ENCODE measurements at places on chromosomes 2 and 18.
A peak's percentile ranks its signal among the peaks of the same experiment; 100 is the strongest.

DNA sequence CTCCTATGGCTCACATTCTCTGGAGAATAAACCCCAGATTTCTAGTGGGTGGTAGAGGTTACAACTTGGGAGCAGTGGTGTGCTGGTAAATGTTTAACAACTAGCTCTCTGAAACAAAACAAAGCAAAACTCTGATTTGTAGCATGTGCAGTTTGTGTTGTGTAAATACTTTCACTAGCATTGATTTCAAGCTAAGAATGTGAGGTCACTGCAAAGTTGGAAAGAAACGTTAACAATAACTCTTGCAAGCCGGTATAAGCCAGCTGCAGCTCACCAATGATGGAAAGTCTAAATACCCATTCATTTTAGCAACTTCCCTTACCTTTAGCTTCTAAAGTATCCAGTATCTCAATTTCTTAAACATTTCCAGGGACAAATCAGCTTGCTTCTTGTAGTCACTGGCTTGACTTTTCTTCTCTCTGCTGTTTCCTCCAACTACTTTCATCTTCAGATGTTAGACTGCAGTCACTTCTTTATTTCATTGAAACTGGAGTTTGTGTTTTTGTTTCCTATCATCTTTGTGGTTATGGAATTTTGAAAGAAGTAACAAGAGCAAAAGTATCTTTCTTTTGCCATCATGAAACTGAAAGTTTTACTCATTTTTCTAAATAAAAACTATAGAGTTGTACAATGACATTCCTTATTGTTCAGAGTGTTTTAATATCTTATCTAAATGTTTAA, 140.2 kb downstream of the PLCL1 start:
- DNase-seq = no peak

GRCh38 chr2:114231921-114232320, 210.5 kb upstream of the DPP10 start:
- DNase-seq = no peak

- no peak for DNase-seq
These were observed 152.3 kb downstream of the MEIS1 start for GRCh38 chr2:66587216-66587615.

GRCh38 chr2:64101141-64101591, 43.1 kb downstream of the PELI1 start:
- DNase-seq = no peak

DNA sequence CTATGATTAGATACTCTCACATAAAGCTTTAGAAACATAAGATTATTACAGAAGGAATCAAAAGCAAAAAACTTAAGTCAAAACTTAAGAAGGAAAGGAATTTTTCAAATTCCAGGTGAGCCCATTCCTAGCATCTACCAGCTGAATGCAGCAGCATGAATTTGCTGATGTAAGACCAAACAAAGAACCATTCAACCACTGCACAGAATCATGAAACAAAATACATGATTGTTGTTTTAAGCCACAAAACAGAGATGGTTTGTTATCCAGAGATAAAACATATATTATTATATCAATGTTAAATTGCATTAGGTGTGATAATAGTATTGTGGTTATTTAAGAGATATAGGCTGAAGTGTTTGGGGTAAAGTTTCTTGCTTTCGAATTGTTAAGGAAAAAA, 29.0 kb downstream of the PIGN start:
- no peak for DNase-seq

- DNase-seq = no peak
These were observed 255.4 kb downstream of the EXOC6B start for GRCh38 chr2:72570413-72570812.

DNA sequence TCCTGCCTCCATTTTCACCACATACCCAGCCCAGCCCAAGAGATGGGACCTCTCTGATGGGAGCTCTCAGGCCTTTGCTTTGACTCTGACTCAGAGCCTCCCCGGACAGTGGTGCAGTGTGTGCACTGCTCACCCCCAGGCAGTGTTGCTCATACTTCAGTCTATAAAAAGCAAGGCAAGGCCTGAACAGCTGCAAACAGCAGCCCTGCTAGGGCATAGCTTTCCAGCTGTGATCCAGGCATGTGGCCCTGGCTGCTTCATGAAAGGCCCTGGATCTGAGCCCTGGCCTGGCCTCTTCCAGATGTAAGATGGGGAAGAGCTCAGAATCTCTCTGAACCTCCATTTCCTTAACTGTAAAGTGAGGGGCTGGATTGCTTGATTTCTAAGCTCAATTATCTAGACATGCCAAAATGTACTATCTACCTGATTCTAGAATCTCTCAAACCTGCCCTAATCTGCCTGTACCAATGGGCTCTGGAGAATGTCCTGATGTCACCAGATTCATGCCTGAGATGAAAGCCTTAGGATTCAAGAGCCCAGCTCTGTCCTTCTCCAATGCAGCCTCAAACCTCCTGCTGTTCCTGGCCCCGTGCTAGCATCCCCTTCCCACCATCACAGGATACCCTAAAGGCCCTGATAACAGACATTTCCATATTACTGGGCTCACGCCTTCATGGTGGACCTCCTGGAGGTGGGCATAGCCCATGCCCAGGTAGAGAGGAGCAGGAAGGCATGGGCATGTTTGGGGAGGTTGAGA, 206.9 kb downstream of the ARL4C start:
- DNase-seq = no peak

DNA sequence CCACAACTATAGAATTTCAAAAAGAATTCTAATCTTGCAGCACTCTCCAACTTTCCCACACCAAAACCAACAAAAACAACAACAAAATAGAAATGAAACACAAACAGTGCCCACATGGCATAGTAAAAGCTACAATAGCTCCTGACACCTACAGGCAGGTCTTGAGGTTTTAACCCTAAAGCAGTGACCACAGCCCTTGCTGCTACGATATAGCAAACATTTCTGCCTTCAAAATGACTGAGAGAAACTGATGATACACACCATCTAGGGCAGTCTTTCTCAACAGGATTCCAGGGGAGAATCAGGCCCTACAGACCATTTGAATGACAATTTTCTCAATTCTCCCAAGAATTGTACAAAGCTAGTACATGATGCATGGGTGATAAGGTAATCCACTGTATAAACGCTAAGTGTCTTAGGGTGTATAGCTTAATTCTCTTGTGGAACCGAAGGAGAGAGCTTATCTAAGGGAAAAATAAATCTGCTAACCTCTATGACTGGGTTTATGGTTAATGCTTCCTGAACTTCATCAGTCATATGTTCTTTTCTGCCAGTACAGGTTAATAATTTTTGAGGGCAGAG, 46.5 kb downstream of the TRAK2 start:
- DNase-seq = no peak

DNA sequence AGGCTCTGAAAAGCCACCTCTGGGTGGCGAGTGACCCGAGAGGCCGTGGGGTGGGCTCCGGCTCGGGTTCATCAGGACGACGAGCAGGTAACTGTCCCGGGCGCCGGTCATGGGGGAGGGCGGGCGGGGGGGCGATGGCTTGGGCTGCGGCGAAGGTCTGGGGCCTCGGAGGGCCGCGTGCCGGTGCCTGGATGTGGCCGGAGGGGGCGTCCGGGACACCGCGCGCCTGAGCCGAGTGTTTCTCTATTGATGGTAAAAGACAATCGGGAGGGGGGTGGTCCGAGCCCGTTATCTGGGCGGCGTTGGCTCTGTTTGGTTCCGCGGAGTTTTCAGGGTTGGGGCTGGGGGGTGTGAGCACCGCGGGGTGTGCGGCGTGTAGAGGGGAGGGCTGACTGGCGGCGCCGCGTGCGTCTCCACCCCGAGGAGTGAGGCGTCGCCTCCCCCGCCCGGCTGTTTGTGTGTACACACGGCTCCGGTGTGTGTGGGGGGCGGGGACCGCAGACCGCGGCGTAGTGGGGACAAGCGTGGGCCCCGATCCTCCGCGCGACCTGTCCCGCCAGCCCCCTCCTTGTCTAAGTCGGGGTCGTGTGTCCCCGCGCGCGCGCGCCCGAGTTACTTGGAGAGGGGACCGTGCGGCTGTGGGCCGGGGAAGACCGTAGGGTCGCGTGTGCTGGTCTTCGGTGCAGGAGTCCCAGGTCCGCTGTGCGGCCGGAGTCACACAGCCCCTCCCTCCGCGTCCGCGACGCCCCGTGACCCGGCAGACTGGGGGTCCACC, 1.6 kb downstream of the CTIF start:
- DNase-seq = no peak

DNA sequence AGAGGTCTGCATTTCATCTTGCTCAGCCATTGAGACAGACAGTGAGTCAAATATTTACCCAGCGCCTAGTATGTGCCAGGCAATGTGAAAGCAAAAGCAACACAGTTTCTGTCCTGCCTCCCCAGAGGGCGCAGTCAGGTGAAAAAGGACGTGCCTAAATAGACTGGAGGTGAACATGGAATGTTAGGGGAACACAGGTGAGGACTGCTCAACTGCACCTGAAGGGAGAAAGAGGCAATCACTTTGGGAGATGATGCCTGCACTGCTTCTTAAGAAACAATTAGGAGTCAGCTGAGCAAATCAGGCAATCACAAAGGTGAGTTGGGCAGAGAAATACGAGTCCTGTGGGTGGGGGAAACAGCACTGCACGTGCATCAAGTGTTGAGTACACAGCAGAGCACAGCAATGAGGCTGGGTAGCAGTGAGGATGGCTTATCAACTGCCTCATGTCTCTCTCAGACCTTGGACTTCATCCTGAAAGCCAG, 218.3 kb upstream of the SMAD7 start:
- no peak for DNase-seq

DNA sequence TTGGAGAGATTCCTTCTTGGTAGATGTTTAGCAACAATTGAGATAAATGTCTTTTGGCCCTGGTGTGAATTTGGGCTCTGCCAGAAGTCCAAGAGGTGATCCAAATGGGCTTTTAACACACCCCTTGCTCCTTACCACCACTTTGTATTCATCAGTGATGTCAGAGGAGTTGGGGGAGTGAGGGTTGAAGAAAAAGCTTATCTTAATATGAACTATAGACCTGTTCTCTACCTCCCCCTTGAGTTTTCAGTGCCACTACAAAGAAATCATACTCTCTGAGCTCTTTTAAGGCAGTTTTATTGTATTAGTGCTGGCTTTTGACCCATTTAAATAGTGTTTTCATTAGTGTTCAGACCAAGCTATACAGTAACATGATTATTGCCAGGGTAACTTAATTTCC, 229.1 kb downstream of the PHLPP1 start:
- DNase-seq = peak; percentile 6

GRCh38 chr2:33047939-33048338, 101.2 kb downstream of the LTBP1 start:
- DNase-seq = no peak

DNA sequence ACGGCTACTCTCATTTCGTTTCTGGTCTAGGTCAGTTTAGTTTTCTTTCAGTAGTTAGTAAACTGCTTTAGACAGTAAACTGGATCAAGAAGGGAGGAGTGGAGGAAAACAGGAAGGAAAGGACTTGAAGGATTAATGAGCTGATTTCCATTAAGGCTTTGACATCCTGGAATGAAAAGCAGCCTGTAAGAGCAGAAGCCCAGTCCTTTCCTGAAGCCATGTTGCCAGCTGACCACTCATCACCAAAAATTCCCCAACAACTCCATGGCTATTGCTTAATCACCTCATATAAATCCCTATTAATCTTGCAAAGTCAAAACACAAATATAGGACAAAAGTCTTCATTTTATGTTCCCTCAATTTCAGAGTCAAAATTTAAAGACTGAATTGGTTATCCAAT, 113.7 kb upstream of the ZFP36L2 start:
- no peak for DNase-seq

DNA sequence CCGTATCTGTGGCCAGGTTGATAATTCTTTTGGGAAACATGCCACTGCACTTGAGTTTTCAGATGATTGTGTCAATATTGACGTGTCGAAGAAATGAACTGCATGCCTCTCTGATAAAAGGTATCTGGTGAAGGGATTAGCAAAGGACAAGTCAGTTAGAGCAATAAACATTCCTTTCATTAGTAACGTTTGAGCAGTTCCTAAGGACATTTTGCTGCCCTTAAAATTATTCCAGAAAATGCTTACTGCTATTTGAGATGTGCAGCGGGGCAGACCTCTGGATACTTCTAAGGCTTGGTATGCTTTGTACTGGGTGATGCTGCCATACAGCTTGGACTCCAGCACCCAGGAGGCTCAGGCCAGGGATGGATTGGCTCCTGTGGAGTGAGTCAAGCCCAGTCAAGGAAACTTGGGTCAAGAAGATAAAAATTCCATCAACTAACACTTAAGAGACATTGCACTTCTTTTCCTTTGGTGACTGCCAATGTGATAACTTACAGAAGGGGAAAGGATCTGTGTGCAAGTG, 166.7 kb downstream of the FHOD3 start:
- DNase-seq = no peak

- no peak for DNase-seq
These were observed 215.4 kb downstream of the DOK6 start for GRCh38 chr18:69616114-69616513.

DNA sequence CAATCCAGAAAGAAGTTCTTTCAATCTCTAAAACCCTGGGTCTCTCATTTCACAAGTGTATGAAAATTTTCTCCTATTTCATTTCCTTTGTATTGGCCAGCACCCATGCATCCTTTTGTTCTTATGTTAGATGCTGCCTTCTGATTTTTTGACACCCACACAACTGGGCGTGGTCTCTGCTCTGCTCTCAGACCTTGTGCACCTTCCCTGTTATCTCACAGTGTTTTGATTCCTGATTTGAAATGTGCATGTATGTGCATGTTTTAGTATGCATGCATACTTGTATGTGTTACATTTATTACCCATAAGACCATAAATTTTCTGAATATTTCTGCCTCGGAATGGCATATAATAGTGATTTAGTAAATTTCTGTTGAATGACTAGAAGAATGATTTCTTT, 152.2 kb downstream of the CTNNA2 start:
- no peak for DNase-seq

- DNase-seq = no peak
These were observed 14.9 kb upstream of the SOS1 start for GRCh38 chr2:39135690-39136259.

DNA sequence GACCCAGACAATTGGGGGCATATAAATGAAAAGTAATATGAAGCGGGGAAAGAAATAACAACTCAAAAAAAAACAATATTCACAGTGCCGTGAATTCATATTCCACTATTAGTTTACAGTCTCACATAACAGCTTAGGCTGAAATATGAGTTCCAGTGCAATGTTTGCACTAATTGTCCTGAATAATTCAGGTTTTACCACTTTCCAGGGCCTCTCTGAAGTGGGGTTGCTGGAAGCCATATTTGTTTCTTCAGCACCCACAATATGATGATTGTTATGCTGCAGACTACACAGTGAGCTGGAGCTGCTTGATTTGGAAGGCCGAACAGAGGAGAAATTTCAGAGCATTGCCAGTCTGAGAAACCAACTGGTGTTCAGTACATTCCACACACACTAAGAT, 894.5 kb upstream of the ACVR2A start:
- DNase-seq = no peak

DNA sequence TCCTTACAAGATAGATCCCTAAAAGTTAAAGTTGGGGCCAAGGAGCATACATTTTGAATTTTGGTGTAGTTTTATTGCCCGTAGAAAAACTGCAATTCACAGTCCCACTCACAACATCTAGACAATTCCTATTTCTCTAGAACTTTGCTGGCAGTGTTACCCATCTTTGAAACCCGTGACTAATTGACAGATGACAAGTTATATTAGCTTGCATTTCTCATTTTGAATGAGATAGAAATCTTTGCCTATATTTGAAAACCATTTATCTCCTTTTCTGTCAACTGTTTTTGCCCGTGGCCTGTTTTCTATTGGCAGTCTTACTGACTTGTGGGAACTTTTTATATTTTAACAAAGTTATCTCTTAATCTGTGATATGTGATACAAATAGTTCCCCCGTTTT, 50.0 kb downstream of the OXER1 start:
- DNase-seq = no peak
